ENCODE measurements at places on chromosomes 13 and 19.

- no peak for DNase-seq
Measured at GRCh38 chr13:75294110-75294509, 187.9 kb downstream of the TBC1D4 start.

DNA sequence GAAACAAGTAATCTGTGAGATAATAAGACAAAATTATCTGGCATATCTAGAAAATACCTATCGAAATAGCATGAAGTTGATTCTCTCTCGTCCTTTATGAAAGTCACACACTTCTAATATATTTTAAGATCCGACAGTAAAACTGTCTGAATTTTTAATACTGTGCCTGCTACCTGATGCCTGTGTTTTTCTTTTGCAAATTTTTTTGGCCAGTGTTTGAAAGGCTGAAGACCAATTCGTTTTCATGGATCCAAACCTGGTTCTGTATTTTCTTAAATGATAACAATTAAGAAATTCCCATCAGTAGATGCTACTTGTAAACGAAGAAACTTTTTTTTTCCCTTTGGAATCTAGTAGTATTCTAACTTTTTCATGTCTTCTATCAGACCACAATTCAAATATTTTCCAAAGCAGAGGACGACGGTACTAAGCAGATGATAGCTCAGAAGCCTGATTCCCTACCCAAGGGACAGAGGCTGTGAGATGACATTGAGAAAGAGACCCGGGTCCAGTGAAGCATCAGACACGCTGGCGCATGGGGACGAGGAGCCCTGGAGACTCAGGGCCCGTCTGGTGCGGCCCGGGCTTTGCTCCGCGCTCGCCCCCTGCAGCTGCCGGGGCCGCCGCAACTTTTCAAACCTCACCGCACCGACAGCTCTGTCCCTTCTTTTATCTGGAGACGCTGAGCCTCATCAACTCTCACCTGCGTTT lies 49.5 kb upstream of the PABPC3 start:
- DNase-seq = no peak

GRCh38 chr19:42196011-42197001 lies 21.2 kb downstream of the DEDD2 start:
- DNase-seq = no peak

- DNase-seq = peak; percentile 75
Measured at GRCh38 chr19:40596608-40597328, 4.4 kb upstream of the LTBP4 start.

- peak; percentile 66 for DNase-seq
Measured at GRCh38 chr13:26062853-26063444, 11.1 kb upstream of the SHISA2 start.

GRCh38 chr19:30762651-30763050 lies 390.5 kb downstream of the ZNF536 start:
- DNase-seq = no peak

- DNase-seq = no peak
Measured at GRCh38 chr13:77535448-77535847, at the start of gene SCEL. TSS of gene SCEL (plus strand) at chr13:77535706. CDS start at chr13:77555876, 20,170 bp downstream.

DNA sequence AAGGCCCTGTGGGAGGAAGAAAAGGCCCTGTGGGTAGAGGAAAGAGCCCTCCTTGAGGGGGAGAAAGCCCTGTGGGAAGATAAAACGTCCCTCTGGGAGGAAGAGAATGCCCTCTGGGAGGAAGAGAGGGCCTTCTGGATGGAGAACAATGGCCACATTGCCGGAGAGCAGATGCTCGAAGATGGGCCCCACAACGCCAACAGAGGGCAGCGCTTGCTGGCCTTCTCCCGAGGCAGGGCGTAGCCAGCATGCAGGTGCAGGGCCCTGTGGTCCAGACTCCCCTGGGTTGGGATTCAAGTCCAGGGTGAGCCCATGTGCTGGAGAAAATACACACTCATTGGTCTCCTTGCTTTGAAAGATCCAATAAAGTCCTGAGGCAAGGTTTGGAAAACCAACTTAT lies 4.1 kb downstream of the CCDC70 start:
- DNase-seq = no peak

Measured in ACHN (cell line).